NCI-H460 (cell line): ENCODE measurements at places on chromosomes 7 and 10. TPM values are rescaled to one million over a fixed set of nuclear protein-coding genes. Genes with fewer than 3 reads are reported as not detected.
A peak's percentile ranks its signal among the peaks of the same experiment; 100 is the strongest.

GRCh38 chr10:118730756-118731456 lies 23.9 kb downstream of the CACUL1 start:
- DNase-seq = no peak

- DNase-seq = no peak
Observed at GRCh38 chr10:96648297-96648696, 61.5 kb upstream of the TM9SF3 start.

DNA sequence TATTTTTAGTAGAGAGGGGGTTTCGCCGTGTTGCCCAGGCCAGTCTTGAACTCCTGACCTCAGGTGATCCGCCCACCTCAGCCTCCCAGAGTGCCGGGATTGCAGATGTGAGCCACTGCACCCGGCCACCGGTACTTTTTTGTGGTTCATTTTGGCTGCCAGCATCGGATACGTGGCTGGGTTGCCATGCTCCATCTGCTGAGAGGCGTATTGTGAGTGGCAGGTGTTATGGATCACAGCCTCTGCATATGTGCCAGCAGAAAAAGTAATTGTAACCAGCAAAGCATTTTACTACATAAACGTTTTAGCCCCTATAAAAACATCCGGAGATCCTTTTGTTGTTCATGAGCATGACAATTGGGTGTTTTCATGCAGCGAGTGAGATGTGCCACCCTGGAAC lies 7.1 kb downstream of the FOXK1 start:
- DNase-seq = no peak

DNA sequence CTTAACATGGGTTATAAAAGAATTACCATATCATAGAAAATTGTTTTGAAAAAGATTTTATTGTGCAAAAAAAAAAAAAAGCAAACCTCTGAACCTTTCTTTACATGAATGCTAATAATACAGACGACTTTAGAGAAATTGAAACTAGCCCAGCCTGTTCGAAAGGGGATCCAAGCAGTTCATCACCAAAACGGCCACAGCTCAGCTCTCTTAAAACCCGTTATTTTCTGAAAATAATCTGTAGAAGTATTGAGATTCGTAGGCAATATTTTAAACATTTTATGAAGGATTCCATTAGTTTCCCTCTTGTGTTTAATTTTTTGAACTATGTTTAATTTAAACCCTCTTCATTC lies 9.9 kb upstream of the GSAP start:
- no peak for DNase-seq

ZNRF2 gene
- total RNA-seq = 11.3 and 13.6 TPM in 2 replicates

DNA sequence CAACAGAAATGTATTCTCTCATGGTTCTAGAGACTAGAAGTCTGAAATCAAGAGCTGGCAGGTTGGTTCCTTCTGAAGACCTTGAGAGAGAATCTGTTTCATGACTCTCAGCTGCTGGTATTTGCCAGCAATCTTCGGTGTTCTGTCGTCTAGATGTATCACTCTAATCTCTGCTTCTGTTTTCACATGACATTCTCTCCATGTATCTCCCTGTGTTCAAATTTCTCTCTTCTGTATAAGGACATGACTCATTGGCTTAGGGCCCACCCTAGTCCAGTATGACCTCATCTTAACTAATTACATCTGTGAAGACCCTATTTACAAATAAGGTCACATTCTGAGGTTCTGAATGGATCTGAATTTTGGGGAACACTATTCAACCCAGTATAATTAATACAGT lies 82.3 kb downstream of the ANKRD7 start:
- no peak for DNase-seq

DNA sequence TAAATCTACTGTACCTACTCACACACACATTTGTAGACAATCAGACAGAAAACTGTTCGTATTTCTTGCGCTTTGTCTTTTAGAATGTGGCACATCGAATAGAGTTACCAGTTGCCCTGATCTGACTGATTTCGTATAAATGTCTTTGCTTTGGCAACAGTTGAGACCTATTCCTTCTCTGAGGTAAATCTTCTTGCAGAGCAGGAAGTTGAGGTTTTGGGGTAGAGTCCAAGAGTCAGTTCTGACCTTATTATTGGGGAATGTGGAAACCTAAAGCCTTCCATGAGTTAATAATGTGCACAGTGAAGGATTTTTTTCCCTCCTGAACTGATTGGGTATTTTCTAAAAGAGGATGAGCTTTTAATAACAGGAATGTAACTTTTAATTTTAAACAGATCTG lies 135.3 kb downstream of the KIAA1217 start:
- DNase-seq = no peak

SUGCT gene
- total RNA-seq = 0.66 and 1.3 TPM in 2 replicates

DNA sequence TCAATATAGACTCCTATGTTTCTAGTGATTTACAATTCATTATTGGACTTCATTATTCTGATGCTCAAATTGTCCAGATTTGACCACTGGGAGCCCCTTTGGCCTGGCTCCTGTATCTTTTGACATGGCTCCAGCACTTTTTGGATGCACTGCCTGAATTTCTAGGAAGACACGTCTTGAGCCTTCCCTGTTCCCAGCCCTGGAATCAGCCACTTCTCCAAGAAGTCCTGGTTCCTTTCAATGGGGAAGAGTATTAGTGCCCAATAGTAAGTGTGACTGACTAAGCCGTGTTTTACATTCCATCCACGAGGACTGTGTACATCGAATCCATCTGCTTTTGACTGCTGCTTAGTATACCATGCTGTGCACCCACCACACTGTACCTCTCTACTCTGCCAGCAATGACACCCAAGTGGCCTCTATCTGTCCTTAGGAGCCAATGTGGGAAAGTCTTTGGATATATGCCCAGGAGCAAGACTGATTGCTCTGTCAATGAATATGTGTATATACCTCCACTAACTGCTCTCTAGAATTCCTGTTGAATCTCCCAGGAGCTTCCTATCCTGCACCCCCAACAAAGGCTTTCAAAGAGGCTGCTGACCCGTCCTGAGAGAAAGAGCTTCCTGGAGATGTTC lies 23.2 kb upstream of the NPFFR1 start:
- DNase-seq = no peak

GRCh38 chr7:85890244-85890811 lies 703.5 kb upstream of the SEMA3D start:
- peak; percentile 42 for DNase-seq

CPA4 gene
- total RNA-seq = 1.6 and 1.8 TPM in 2 replicates

CTAGE6 gene
- 0.64 and 0.95 TPM in 2 replicates for total RNA-seq

CLRN3 gene
- not detected in 2 replicates for total RNA-seq

FAM185A gene
- 7.4 and 7.9 TPM in 2 replicates for total RNA-seq

DNA sequence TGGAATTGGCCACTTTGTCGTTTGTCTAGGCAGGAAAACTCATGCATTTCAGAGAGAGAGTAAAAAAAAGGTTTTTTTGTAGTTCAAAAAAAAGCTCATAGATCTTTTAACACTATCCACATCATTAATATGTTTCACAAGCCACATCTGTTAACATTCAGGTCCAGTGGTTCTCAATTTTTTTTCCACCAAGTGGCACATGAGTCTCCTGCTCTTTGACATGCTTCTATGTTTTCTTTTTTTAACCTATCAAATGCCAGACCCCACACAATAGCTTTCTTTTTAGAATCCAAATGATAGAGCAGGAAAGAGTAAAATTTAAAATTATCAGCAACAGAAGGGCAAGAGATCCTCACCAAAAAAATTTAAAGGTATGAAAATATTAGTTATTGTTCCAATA lies 20.3 kb downstream of the NOD1 start:
- no peak for DNase-seq

ADCYAP1R1 gene
- total RNA-seq = not detected in 2 replicates

DNA sequence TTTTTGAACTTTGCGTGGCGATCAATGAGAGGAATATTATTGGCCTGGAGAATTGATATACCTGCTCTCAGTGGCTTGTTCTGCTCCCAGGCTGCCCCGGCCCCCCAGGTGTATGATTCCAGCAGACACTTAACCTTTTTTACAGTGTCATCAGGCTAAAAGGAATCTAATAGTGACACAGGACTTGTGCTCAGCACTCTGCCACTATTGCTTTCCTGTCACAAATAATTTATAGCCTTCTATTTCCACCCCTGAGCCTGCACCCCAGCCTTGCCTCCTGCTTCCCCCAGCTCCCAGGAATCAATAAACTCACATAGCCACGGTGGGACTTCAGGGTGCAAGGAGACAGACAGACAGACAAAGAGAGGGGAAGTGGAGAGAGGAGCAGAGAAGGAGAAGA lies 28.3 kb downstream of the PAX2 start:
- no peak for DNase-seq

NME8 gene
- total RNA-seq = not detected in 2 replicates

GRCh38 chr10:74987339-74988053 lies 124.0 kb upstream of the SAMD8 start:
- DNase-seq = no peak

GRCh38 chr7:26658389-26659084 lies 205.9 kb downstream of the SKAP2 start:
- DNase-seq = no peak

DNA sequence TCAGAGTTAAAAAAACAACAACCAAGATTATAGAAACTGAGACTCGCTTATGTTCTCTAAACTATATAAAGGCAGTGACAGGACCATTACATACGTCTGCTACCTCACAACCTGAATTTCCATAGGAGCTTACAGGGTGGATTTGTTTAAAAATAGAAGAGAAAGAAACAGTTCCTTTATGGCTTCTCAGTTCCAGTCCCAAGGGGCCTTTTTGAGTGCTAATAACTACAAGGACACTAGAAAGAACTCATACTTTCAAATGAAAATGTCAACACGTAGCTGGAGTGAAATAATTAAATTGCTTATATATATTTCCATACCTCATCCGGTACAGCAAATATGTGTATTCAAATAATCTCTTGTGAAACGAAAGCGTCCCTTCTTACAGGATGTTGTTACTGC lies 19.7 kb downstream of the TSPAN12 start:
- no peak for DNase-seq

GRCh38 chr7:55572378-55573233 lies at the start of gene VOPP1:
Gene VOPP1 (minus strand): TSS chr7:55572502. CDS start chr7:55572324, 178 bp downstream.
- DNase-seq = peak; percentile 26

GRCh38 chr10:123229927-123230630 lies 75.9 kb downstream of the BUB3 start:
- no peak for DNase-seq

GRCh38 chr10:42543840-42544372 lies 94.5 kb downstream of the ZNF33B start:
- DNase-seq = no peak

GRCh38 chr7:71768450-71768849 lies 636.5 kb downstream of the GALNT17 start:
- no peak for DNase-seq
